ENCODE measurements at places on chromosomes 11 and 22.

DNA sequence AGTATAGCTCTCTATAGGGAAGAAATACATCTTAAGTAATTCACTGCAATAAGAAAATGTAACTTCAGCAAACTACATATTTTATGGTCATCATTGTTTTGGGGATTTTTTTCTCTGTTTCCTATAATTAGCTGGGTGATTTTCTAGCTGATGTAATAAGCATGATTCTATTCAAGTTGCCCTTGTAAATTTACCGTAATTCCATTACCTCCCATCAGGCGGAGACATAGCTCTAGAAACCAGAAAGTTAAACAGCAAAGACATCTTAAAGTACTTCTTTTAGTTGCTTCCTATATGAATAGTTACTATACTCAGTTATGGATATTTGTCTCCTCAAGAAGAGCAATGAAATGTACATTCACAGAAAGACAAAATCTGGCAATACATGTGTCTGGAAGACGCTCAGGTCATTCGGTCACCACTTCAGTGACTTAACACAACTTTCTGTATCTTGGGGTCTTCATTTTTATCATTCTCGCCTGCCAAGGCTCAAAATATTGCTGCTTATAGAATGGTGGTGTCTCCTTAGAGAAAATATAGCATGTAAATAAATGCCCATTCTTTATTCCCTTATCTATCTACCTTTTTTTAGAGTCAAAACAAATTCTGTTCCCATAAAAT, 239.9 kb upstream of the ZC3H12C start:
- peak; percentile 15 for DNase-seq

- DNase-seq: no peak
Observed at GRCh38 chr11:80284946-80285785, 844.3 kb upstream of the TENM4 start.

DNA sequence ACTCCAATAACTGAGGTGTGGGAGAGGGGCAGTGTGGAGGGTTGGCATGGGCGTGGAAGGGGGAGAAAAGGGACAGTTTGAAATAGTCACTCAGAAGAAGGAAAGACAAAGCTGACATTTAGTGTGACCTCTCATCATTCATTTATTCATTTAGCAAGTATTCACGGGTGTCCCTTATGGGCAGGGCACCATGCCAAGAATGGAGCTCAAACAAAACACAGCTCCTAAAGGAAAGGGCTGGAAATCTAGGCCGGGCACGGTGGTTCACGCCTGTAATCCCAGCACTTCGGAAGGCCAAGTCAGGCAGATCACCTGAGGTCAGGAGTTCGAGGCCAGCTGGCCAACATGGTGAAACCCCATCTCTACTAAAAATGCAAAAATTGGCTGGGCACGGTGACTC, 19.4 kb upstream of the DGKZ start:
- no peak for DNase-seq

DNA sequence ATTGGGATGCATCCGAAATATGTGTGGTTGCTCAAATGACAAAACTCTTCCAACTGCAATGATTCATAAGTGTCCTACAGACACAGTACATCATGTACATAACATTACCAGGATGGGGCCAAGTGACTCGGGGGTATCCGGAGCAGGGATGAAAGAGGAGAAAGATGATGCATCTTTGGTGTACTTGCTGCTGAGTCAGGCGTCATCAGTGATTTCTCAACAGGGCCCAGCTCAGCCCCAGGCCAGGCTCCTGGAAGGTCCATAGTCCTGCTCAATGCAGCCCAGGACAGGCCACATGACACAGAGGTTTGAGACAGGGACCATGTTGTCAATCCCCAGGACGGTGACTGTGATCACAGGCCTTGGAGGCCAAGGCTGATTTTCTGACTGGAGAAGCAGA, 59.3 kb downstream of the GGTLC2 start:
- no peak for DNase-seq

DNA sequence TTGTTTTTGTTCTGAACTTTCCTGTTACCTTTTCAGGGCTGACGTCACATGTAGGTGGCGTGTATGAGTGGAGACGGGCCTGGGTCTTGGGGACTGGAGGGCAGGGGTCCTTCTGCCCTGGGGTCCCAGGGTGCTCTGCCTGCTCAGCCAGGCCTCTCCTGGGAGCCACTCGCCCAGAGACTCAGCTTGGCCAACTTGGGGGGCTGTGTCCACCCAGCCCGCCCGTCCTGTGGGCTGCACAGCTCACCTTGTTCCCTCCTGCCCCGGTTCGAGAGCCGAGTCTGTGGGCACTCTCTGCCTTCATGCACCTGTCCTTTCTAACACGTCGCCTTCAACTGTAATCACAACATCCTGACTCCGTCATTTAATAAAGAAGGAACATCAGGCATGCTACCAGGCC, 3.5 kb upstream of the TSSC4 start:
- no peak for DNase-seq

DNA sequence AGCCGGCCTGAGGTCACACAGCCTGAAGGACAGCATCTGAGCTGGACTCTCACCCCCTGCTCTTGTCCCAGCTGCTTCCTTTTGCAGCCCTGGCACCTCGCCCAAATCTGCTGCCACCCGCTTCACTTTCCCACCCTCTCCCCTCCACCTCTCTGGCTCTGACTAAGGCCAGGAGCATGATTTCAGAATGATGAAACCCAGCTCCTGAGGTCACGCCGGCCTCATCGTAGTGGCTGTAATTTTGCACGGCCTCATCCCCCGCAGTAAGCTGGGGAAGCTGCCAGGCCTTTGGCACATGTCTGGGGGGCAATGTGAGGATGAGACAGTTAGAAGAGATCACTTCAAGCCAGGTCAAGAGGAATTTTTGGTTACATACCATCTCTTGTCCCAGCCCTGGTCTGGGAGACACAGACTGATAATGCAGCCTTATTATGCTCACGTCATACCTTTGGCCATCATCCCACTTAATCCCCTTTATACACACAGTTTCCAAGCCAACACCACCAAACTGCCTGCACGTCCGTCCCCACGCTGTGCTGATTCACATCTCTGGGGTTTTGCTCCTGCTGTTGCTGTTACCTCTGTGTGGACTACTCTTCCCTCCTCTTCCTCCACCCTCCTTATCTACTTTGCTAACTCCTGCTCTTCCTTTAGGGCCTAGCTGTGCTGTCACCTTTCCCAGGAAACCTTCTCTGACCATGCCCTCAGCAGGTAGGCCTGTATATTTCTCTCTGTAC, 58.1 kb downstream of the CHRDL2 start:
- no peak for DNase-seq

DNA sequence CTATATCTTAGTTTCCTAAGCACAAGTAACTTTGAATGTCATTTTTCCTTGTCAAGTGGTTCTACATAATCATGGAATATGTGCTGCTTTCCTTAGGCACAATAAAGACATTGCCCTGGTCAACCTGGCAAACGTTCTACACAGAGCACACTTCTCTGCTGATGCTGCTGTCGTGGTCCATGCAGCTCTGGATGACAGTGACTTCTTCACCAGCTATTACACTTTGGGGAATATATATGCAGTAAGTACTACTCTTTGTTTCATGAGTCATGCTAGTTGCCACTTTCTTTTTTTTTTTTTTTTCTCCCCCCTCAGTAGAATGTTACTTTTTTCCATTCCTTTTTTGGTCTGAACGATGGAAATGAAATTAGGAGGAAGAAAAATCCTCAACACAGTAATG, 38.5 kb downstream of the TTC17 start:
- DNase-seq: no peak

DNA sequence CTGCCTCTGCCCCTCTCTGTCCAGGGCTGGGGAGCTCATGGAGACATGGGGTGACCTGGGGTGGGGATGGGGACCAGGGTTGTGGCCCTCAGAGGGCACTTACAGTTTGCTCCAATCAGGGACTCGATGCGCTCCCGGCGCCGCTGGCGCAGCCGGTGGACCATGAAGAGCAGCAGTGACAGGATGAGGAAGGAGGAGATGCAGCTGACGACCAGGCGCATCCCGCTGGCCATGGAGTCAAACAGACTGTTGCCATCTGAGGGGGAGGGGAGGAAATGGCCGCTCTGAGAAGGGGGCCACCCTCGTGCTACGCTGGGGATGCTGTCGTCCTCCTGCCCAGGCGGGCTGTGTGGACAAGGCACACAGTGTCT, 80.5 kb downstream of the DGCR2 start:
- DNase-seq: no peak

GRCh38 chr22:44108806-44109385, 71.8 kb upstream of the PARVG start:
- DNase-seq: no peak

- no peak for DNase-seq
Observed at GRCh38 chr11:70900540-70900939, 351.8 kb downstream of the SHANK2 start.

GRCh38 chr11:60332846-60333245, 5.8 kb downstream of the MS4A6E start:
- no peak for DNase-seq

DNA sequence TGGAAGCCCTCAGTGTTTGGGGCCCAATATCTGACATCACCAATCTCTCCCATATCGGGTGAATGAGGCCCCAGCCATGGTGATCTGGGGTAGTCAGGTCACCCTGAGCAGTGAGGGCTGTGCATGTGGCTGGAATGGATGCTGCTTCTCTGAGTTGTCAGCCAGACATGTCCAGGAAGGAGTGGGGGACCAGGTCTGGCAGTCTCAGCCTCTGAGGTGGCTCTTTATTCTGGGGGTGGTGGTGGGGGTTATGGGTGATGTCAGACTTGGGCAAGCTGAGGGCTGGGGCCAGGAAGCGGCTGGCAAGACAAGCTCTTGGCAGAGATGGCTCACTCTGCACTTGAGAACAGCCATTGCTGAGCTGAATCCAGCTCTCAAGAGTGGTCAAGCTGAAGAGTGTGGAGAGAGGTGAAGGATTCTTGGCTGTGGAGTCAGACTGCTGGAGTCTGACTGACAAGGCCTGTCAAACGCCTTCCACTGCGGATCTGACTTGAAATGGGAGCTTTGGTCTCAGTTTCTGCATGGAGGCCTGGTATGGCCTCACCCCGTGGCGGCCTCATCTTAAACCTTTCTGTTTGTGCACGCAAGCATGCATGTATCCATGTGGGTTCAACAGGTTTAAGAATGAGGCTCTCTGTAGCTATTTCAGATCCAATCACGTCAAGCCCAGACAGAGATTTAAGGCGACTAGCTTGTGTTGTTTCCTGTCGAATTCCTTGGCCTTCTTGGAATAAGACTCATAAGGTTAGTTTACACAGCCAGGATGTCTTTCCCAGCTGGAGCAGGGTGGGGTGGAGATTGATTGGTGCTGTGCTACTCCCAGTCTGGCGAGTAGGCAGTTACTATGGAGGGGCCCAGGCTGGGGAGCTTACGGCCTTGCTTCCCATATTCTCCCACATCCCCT, 83.9 kb upstream of the TIMP3 start:
- no peak for DNase-seq

DNA sequence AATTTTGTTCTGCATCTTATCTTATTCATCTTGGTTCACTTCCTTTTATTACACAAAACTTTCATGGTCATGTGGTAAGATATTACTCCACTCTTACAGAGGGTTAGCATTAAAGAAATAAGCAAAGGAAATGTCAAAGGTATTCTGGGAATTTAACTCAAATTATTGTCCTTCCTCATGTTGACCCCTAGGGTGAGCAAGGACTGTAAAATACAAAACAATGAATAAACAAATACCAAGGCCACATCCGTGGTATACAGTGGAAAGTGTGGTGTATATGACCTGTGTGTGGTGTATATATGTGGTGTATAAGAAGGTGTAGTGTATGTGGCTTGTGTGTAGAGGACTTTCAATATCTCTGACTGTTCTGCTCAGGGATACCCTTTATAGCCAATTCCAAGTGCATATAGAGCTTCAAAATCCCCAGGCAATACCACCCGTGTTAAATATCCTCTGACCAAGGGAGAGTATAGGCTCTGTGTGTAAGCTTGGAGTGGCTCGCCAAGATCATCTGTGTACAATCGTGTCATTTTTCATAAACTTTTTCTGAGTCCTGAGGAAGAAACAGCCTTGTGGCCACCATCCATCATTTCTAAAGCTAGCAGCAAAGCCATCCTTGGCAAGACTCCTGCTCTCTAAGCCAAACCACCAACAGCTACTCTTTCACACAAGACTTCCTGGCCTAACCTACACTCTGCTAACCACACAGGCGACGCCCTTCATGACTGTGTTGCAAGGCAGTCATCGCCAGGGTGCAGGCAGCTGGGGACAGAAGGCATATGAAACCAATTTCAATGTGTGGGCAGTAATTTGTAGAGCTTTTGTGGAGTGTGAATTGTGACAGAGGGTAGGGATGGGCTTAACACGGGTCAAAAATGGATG, 548.0 kb downstream of the ETS1 start:
- DNase-seq: no peak

GRCh38 chr11:36015799-36016198, 71.9 kb downstream of the LDLRAD3 start:
- DNase-seq: no peak

- DNase-seq: no peak
Observed at GRCh38 chr11:86172894-86173293, 71.7 kb upstream of the EED start.

GRCh38 chr11:18974192-18974591, 35.0 kb upstream of the MRGPRX1 start:
- DNase-seq: no peak

All from NCI-H1436 treated with DMSO at 0.1 percent for 48 hours (cell line).